Stimulated activated CD4-positive, alpha-beta T cell treated with anti-CD3 and anti-CD28 coated beads, TNF-alpha, amount 100 ng/mL, for 1 hour (primary cell): ENCODE measurements at places on chromosomes 12 and 14.

DNA sequence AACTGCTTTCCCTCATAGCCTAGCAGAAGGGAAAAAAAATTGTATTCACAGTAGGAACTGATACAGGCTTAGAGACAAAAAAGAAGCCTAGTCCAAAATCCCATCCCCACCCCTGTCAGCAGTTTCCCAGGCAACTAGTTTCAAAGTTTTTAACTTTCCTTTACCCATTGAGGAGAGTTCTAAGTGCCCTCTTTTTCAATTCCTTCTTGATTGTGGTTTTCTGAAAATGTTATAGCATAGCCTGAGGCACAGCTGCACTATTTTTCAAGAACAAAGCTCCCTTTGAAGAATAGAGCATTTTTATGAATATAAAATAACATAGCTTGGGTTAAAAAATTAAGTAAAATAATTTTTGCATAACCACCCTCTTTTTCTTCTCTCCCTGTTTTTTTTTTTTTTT lies 81.6 kb downstream of the IPO8 start:
- no peak for DNase-seq

DNA sequence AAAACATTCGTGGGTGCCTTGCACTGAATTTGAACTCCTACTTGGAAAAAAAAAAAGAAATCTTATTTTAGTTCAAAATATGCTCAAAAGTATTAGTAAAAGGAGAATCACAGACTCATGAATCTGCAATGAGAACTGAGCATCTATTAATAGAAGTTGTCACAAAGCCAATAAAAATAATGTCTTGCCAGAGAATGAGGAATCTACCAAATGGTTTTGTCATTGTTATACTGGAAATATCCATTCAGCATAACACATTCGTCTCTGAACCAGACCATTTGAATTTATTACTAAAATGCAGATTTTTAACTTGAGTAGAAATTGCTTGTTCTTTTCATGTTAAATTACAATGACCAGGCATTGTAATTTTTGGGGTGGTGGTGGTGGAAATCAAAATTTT lies 11.6 kb upstream of the PTPRB start:
- DNase-seq: no peak

- DNase-seq: no peak
Observed at GRCh38 chr12:52601671-52602070, 408 bp upstream of the KRT72 start.

DNA sequence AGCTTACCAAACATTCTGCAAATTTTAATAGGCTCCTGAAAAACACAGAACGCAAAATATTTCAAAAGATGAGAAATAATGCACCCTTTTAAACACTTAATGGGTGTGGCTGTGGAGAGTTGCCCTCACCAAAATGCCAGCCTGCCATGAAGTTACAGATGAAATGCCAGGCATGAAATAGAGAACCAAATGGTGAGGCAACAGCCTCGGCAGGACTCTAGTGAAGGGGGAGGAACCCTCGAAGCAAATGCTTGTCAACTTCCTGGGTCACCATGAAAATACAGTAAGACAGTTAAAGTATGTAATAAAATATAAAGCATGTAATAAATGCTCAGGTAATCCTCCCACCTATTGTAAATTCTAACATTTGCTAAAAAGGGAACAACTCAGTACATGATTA lies 24.1 kb downstream of the DUSP16 start:
- DNase-seq: no peak

GRCh38 chr12:70400124-70400523 lies 34.0 kb downstream of the KCNMB4 start:
- no peak for DNase-seq

DNA sequence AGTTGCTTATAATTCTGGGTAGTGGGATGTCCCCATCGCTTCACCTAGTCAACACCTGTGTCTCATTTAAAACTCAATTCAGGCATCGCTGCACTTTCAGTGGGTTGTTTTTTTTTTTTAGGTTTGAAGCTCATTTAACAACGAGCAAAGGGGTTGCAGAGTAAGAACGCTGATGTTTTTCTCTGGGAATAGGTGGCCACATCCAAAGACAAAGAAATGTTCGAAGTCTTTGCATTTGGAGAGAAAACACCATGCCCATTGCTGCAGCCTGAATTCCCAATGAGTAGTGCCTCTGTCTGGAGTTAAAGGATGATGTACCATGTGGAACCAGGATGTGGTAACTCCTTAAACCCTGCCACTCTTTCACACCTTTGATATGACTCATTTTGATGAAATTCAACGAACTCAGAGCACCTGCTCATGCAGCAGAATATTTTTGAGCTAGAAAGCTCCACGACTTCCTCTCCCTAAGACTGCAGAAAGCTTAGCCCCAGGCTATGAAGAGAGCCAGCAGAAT lies 35.1 kb upstream of the BATF start:
- no peak for DNase-seq

DNA sequence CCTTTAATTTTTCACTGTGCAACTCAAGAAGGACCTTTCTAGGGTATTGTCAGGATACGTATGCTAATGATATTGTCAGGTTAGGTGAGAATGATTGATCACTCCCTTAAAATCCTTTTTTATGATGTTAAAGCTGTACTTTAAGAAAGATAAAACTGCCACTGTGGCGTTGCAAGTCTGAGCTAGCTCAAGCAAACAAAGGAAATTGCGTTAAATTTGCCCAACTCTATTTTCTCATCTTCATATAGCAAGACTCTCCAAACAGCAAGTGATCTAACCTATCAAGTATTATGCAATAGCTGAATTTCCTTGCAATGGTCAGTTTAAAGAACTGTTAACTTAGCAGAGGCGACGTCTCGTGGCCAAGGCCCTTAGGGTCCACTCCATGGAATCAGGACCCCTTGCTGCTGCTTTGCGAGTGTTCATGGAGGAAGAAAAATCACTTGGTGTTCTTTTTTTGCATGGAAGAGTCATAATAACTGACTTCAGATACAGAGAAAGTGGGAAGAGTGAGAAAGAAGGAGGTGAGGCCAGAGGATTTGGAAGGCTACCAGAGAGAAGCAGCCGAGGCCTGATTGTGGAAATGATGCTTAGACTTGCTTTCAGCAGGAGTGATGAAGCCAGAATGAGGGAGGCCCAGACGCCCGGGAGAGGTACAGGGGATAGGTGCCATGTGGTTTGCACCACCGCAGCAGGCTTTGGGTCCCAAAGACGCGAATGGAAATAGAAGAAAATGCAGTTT lies 2.5 kb downstream of the TRAF3 start:
- no peak for DNase-seq

- DNase-seq: no peak
Observed at GRCh38 chr12:16552301-16552700, 53.7 kb downstream of the LMO3 start.

- DNase-seq: peak; percentile 63
Observed at GRCh38 chr12:51391283-51392123, at the start of gene GALNT6. Gene GALNT6, minus strand, starts transcription at chr12:51391406. Its CDS starts 11,625 bp downstream, at chr12:51379781.
